Coronary artery (tissue), 2 donors: ENCODE measurements at places on chromosomes 13 and 19.

- no peak for DNase-seq
These were observed 1.6 kb downstream of the GATAD2A start for GRCh38 chr19:19406878-19407632.

- DNase-seq, result no peak
These were observed 108.6 kb downstream of the AKAP11 start for GRCh38 chr13:42380420-42381164.

GRCh38 chr13:19960653-19960976 lies 2.1 kb downstream of the ZMYM2 start:
- no peak for DNase-seq

- no peak for DNase-seq
These were observed 5.6 kb downstream of the PIAS4 start for GRCh38 chr19:4012975-4013634.

GRCh38 chr19:43337737-43338136 lies 15.7 kb upstream of the CD177 start:
- DNase-seq, result no peak

- no peak for DNase-seq
These were observed 118.5 kb downstream of the ABCC4 start for GRCh38 chr13:95182570-95183265.

DNA sequence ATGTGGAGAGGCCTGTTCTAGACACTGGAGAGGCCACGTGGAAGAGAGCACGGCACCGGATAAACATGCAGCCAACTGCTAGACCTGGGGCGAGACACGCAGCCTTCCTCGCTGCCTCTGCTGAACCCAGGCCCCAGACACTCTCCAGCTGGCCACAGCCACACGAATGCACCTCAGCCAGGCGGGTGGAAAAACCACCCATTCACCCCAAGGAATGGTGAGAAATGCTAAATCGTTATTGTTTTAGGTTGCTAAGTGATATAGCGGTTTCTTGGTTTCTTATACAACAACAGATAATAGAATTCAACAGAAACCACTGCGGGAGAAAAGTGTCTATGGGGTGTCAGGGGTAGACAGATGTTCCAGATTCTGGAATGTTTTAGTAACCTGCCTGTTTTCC lies 52.5 kb downstream of the STK24 start:
- DNase-seq, result no peak

- no peak for DNase-seq
These were observed 9.4 kb downstream of the IFNL2 start for GRCh38 chr19:39277598-39277997.

DNA sequence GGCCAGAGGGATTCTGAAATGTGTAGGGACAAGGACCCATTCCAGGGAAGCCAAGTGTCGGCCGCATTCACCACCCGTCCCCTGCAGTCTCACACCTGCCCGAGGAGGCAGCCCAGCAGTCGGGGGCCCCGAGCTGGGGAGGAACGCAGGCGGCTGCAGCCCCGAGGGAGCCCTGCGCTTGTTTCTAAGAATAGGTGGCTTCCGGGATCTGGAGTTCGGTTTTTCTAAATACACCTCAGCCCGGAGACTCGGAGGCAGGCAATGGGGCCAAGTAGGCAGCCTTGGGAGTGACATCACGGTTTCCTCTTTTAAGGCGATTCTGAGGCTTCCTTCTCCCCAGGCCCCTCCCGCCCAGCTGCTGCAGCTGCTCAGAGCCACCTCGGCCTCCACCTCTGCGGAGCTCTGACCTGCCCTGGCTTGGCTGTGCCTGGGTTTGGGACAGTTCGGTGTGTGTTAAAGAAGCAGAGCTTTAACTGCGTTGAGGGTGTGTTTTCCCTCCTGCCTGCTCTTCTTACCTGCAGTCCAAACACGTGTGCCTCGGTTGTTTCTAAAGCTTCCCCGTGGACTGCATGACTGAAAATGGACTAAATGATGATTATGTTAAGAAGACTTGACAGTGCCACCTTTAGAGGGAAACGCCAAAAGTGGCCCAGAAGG lies 80.5 kb downstream of the COL4A2 start:
- peak; percentile 89 for DNase-seq

DNA sequence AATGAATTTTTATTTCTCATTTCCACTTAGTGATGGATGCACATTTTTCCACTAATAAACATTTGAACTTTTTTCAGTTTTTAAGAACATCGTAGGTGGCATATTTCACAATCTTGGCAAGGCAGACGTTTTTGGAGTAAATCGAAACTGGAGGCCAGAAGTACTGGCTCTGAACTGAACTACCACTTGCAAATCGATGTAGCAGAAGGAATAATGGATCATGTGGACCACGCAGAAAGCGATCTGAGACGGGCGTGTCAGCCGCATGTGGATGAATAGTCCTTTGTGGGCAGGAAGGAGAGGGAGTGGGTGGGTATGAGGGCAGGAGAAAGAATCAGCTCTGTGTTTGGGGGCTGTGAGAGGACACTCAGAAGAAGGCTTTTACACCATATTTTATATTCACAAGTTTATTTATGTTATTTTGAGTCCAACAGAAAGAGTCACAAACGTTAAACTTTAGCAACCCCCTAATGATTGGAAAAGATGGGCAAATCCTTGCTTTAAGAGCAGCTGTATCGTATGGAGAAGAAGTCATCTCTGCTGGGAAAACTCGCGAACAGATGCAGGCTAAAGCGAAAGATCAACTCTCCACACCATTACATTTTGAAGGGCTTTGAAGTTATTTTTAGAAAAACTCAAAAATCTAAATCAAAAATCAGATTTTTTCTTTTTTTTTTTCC lies 90.5 kb downstream of the COL4A2 start:
- DNase-seq, result no peak

DNA sequence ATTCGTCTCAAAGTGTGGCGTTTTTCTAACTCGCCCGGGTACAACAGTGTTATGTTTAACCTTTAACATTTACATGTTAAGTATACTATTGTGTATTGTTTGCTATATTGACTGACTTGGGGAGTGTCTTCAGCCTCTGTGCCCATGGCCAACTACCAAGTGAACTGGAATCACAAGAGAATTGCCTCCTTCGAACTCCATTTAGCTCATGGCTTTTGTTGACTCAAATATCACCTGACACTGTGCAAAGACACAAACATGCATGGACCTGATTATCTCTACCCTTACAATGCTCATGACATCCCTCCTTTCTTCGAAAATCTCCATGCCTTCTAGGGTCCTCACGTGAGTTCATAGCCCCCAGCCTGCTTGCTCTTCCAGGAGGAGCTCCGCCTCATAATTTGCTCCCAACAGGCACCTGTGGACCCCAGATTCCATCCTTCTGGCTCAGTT lies 704 bp downstream of the ZNF814 start:
- DNase-seq, result no peak

DNA sequence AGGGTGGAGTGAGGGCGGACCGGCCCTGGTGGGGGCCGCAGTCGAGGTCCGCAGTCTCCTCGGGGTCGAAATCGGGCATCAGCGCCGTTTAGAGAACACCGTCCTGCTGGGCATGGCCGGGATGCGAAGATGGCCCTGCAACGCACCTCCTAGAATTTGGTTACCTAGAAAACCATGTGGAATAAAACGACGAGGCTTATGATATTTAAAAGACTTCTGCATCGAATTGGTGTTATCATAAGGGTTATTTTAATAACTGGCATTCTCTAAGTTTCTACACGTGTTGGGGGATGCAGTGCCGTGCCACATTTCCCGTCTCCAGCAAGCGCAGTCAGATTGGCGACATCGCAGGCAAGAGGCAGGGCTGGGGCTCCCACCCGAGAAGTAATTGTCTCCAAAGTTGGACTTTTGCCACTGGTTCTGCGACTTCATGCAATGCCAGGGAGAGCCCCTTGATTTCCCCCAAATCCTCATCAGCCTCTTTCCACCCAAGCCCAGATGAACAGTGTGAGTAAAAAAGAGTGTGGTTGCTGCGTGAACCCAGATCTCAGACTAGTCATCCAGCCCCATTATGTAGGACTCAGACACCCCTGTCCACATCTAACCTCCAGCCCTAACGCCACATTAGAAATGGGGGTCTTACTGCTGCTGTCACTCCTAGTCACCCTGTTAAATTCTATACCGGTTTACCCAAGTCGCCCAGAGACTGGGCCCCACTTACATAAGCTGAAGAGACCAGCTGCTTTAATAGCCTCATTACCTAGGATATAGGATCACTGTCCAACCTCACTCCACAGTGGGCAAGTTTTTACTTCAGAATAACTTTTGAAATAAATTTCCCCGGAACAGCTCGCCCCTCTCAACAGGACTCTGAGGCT lies 571 bp upstream of the DHRS12 start:
- DNase-seq, result no peak

DNA sequence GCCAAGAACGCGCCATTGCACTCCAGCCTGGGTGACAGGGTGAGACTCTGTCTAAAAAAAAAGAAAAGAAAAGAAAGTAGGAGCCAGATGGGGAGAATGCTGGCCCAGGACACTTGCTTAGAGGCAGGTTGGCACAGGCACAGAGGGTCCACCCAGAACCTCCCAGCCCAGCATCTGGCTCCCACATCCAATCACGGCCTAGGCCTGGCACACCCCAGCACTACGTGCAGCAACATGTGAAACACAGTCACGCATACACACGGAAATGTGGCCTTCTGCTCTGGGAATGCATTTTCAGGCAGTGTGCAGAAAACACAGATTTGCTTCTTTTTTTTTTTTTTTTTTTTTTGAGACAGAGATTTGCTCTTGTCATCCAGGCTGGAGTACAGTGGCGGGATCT lies 20.9 kb upstream of the FOSB start:
- DNase-seq, result no peak

DNA sequence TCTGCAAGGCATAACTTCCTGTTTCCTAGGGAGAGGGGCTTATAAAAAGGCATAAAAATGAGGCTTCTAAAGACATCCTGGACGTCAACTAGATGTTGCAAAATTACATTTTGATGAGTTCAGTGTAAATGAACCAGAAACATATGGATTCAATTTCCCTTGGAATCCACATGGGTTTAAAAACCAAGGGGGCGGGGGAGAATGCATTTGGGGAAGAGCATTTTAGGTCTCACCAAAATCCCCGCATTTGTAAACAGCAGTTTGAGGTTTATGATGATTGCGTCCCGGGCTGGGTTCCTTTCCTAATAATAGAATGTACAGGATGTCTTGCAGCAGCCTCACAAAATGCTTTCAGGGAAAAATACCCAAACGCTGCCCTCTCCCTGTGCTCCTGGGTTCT lies 407.8 kb downstream of the ZNF536 start:
- DNase-seq, result no peak

DNA sequence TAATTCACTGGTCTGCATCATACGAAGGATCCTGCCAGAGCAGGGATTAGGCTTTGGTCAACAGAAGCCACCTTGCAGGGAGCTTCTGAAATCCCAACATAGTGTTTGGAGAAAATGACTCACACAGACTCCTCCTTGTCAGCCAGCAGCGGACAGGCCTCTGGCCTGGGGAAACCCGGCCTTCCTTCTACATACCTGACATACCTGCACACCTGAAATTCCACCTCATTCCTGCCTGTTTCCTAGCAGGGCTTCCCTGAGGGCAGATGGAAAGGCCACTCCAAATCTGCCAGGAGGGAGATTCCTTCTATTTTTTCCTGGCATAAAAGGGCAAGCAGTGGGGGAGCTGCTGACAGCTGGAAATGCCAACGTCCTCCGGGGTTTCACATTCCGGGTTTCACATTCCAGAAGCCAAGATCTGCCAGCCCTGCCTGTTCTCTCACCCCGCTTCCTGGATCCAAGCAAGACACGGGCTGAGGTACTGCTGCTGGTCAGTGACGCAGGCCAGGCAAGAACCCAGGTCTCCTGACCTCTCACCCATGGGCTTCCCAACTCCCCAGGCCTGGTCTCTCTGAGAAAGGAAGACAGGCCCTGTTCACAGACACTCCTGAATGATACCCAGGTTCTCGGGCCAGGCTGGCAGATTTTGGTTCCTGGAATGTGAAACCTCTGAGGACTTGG lies 18.2 kb upstream of the IGFL1 start:
- no peak for DNase-seq

DNA sequence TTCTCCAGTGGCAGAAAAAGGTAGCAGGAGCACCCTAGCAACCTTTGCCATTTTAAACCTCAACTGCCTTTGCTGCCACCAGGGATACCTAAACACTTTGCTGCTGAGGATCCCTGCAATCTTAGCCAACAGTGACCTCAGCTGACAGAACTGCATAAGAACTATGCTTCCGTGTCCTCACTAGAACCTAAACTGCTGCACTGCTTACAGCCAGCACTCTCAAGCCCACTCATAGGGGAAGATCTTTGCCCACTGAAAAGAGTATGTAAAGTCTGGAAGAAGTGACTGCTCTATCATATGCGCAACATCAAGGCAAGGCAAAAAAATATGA lies 270.0 kb upstream of the PCDH20 start:
- no peak for DNase-seq

DNA sequence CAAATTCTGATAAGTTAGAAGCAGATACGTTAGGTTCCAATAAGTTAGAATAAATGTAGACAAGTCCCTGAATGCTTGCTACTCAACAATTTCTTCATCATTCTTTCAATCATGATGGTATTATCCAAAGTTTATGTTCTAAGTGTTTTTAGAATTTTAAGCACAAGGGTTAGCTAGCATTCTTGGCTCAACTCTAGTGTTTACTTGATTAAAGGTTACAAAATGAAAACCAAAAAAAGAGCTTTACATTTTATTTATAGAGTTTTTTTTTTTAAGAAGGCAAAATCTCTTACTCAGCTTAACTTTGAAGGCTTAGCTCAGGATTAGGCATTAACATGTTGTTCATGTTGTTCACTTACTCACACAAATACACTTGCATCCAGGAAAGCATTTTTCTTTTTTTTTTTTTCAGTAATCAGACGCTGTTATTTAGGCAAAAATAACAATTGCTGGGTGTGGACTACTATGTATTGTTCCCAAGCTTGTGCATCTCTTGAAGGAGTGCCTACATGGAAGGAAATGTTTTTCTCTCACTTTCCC lies 420.6 kb downstream of the DCT start:
- no peak for DNase-seq

- DNase-seq, result no peak
These were observed 10.1 kb downstream of the DPY19L3 start for GRCh38 chr19:32415669-32416068.

- no peak for DNase-seq
These were observed 104.0 kb downstream of the ATP11A start for GRCh38 chr13:112793545-112794445.

- peak; percentile 31 for DNase-seq
These were observed 1.3 kb upstream of the GRK1 start for GRCh38 chr13:113665597-113666328.

DNA sequence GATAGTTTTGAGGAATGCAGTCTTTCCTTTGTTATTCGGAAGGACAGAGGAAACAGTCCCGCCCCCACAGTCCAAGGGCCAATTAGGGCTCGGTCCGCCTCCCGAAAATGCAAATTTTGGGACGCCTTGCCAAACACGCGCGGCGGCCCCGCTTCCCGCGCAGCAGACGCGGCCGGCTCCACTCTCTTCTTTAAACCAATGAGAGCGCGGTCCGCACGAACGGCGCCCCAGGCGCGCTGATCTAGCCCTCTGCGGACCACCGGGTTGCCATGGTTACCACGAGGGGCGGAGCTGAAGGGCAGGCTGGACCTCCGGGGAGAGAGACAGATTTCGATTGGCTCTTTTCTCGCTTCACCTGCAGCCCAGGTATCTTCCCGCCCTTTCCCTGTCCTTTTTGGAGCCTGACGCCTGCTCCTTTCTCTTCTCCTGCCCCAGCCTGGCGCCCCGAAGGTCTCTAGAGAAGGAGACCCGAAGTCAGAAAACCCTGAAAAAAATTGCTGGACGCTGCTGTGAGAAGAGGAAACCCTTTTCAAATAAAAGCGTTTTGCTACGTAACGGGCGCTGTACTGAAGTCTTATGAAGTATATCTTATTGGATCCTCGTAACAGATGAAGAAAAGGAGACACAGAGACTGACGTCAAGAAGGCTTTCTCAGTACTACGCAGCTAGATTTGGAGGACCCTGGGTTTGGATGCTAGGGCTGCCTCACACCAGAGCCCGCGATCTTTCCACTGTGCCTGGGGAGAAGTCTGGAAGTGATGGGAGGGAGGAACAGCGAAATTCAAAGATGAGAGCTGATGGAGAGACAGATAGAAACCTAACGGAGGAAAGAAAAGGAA lies 2.0 kb downstream of the PTH2 start:
- no peak for DNase-seq
